Adipocyte (in vitro differentiated cells): ENCODE measurements at places on chromosomes 4 and X.
A peak's percentile ranks its signal among the peaks of the same experiment; 100 is the strongest.

- peak; percentile 40 for DNase-seq
Observed at GRCh38 chr4:65645185-65645584, 25.1 kb downstream of the EPHA5 start.

GRCh38 chr4:86741846-86742245 lies 107.3 kb downstream of the SLC10A6 start:
- no peak for DNase-seq

DNA sequence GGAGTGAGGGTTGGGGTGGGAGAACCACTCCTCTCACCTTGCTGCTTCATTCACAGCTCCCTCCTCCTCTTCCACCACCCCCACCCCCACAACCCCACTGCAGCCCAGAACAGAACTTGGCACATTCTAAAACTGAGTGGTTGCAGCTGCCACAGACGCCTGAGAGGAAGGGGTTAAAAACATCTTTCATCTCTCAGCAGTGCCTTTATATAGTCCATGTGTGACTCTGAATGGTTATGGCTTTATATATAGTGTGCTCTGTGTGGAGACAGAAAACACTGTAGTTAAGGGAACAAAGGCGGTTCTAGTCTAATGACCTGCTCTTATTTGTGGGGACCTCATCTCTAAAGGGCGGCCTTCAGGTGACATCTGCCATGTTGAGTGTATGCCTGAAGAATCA lies 144.8 kb downstream of the BCOR start:
- no peak for DNase-seq

- DNase-seq = peak; percentile 54
Observed at GRCh38 chr4:103046416-103047290, 27.1 kb upstream of the SLC9B1 start.

GRCh38 chr4:39233114-39233513 lies 50.8 kb downstream of the WDR19 start:
- no peak for DNase-seq

GRCh38 chr4:80196922-80197573 lies at the start of gene PRDM8:
Gene PRDM8 (plus strand): TSS chr4:80197503. CDS start chr4:80200081, 2,578 bp downstream.
- peak; percentile 51 for DNase-seq

- no peak for DNase-seq
Observed at GRCh38 chr4:164485136-164485535, 268.8 kb upstream of the SMIM31 start.

GRCh38 chr4:156521631-156522030 lies 450.0 kb downstream of the PDGFC start:
- DNase-seq = no peak

- no peak for DNase-seq
Observed at GRCh38 chr4:185541251-185541727, 6.0 kb upstream of the PDLIM3 start.

GRCh38 chr4:99100876-99101275 lies 12.3 kb upstream of the ADH5 start:
- peak; percentile 31 for DNase-seq

- peak; percentile 71 for DNase-seq
Observed at GRCh38 chr4:108168671-108169523, at the start of gene LEF1. Gene LEF1 (minus strand): TSS chr4:108168932. CDS start chr4:108167767, 1,165 bp downstream.

GRCh38 chr4:99817309-99817890 lies 773 bp downstream of the DAPP1 start:
- DNase-seq = no peak

GRCh38 chr4:143405075-143405730 lies 68.5 kb downstream of the GAB1 start:
- no peak for DNase-seq

DNA sequence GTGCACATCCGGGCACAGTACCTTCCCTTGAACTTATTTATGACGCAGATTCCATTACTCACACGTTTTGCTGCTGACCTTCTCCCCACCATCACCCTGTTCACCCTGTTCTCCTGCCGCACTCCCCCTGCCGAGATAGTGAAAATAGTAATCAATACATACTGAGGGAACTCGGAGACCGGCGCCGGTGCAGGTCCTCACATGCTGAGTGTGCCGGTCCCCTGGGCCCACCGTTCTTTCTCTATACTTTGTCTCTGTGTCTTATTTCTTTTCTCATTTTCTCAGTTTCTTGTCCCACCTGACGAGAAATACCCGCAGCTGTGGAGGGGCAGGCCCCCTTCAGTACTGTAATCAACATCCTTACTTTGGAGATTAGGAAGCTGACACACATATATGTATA lies 1337.1 kb upstream of the PABPC4L start:
- DNase-seq = no peak

- peak; percentile 15 for DNase-seq
Observed at GRCh38 chr4:169060391-169061091, 50.5 kb upstream of the CBR4 start.

DNA sequence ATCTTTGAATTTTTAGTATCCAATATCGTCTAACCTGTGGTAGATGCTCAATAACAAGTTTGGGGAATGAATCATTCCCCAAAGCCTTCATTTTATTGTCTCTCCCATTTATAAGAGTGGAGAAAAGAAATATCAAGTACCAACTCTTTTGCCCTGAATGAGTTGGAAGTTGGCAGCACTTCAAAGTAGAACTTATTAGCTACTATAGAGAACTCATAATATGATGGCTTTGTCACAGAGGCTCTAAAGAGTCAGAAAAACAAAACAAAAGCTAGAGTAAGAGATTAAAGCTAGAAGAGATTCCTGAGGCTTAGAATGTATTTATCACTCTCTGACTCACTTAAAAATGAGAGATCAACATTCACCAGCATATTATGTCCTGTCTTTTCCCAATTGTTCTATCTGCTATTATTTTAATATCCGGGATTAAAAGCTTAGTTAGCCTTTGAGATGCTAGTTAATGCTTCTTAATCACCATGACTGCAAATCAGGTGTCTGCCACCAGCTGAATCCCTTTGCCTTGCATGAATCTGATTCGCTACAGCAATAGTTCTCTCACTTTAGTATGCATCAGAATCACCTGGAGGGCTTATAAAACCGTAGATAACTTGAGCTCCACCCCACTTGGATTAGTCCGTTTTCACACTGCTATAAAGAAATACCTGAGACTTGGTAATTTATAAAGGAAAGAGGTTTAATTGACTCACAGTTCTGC lies 77.9 kb downstream of the PALLD start:
- DNase-seq = peak; percentile 48

- DNase-seq = no peak
Observed at GRCh38 chrX:27893211-27893610, 85.4 kb downstream of the MAGEB10 start.

GRCh38 chr4:184274286-184274951 lies 56.7 kb upstream of the ENPP6 start:
- peak; percentile 45 for DNase-seq

DNA sequence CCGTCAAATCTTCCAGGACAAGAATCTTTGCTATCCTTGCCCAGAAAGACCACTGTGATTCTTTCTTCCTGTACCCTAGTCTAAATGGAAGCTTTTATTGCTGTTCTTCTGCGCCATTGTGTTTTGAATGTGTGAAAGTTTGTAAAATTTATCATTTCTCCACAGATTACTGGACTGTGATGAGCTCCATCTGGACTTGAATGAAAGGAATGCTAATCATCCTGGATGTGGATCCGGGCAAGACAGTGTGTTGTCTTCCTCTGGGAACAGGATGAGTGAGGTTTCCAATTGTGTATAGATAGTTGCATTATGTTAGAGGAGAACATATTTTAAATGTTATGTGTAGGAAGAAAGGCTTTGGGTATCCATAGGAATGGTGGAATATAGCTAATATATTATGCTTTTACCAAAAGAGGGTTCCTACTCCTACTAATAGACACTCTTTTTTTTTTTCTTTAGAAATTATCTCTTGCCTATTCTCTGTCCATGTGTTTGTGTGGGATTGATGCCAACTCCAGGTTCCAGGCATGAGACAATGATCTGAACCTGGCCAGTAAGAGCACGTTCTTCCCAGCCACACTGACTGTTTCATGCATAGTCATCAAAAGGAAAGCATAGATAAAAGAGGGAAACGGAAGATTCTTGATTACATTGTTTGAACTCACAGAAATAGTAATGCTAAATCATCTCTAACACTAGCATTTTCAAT lies 803.6 kb upstream of the ADGRL3 start:
- no peak for DNase-seq

DNA sequence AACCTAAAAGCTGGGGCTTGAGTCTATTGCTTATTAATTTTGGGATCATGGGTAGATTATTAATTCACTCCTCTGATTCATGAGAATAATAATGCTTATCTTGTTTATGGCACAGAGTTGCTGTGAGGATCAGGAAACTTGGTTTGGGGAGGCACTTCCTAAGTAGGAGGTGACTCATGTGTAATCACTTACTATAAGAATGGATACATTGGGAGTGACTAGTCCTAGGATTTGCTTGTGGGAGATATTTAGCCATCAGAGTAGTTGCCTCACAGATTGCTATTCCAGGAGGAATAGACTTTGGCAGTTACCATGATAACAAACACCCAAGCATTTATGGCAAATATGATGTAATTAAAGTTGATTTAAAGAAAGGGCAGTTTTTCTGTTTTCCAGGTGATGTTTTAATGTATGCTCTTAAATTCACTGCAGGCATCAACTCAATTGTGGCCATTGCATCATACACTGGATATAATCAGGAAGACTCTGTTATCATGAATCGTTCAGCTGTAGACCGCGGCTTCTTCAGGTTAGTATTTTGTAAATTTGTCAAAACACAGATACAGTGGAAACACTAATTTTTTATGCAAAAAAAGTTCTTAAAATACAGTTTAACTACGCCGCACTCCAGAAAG lies 41.9 kb downstream of the POLR2B start:
- DNase-seq = peak; percentile 68

GRCh38 chr4:48027653-48028052 lies 11.1 kb downstream of the NIPAL1 start:
- no peak for DNase-seq

GRCh38 chr4:66681962-66682361 lies 863.3 kb downstream of the CENPC start:
- DNase-seq = peak; percentile 32

- DNase-seq = no peak
Observed at GRCh38 chr4:184960505-184960971, 57.8 kb upstream of the HELT start.

DNA sequence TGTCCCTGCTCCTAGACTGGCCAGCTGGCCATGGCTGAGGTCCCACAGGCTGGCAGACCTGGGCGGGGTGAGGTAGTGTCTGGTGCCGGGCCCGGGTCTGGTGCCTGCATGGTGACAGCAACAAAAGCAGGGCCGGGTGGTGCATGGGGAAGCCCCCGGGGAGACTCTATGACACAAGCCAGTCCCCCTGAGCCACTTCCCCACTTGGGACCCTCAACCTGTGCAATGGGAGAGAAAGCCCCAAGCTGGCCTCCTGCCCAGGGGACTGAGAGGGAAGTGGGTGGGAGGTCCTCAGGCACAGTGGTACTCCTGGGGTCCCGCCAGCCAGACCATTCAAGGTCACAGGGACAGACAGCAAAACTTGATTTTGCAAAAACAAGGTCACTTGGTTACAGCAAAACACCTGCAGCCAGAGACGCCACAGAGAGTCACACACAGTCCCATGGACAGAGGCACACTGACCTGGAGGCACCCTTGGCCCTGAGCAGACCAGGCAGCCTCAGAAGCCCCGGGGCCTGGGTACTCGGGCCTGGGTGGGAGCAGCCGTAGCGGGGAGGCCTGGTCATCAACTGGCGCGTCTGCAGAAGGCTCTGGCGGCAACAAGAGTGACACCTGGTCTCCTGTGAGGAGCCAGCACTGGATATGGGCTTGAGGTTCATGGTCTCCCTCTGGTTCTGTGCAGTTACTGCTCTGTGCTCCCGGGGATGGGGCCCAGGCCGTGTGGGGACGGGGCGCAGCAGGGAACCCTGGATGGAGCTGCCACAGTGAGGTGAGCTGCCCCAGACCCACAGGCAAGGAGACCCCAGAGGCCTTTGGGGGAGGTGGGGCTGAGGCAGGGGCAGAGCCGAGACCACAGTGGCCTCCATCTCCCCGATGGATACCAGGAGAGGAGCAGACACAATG lies 60.6 kb downstream of the HTRA3 start:
- DNase-seq = no peak

GRCh38 chr4:1612278-1613098 lies 71.6 kb downstream of the FAM53A start:
- no peak for DNase-seq

DNA sequence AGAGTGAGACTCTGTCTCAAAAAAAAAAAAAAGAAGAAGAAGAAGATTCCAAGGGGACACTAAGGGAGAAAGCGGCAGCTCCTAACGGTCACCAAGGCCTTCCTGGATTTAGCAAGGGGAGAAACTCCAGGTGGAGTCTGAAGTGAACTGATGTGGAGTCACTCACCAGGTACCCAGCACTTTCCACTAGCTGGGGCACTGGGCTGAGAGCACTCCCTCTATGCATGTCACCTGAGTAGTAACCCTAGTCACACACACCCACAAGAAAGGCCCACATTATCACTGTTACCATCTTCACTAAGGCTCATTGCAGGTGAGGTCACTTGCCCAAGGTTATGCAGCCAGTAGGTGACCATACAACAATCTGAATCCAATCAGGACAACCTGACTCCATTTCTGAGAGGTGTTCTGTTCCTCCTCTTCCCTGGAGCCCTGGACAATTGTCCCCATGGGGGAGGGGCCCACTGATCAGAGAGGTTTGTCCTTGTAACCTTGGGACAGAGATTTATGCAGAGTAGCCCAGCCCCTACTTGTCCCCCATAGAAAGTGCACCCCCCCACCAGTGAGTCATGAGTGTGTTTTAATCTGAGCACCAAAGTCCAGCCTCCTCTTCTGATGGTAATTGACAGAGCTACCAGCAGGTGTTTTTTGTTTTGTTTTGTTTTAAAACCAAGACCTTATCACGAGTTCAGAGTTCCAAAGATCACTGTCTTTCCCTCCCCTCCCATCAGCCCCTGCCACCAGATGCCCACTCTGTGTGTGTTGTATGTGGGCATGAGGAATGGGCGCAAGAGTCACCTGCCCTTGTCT lies 5.9 kb upstream of the SASH3 start:
- DNase-seq = no peak

GRCh38 chr4:3176367-3177229 lies 72.4 kb upstream of the MSANTD1 start:
- no peak for DNase-seq

- no peak for DNase-seq
Observed at GRCh38 chr4:111712093-111712677, 433.1 kb upstream of the FAM241A start.

DNA sequence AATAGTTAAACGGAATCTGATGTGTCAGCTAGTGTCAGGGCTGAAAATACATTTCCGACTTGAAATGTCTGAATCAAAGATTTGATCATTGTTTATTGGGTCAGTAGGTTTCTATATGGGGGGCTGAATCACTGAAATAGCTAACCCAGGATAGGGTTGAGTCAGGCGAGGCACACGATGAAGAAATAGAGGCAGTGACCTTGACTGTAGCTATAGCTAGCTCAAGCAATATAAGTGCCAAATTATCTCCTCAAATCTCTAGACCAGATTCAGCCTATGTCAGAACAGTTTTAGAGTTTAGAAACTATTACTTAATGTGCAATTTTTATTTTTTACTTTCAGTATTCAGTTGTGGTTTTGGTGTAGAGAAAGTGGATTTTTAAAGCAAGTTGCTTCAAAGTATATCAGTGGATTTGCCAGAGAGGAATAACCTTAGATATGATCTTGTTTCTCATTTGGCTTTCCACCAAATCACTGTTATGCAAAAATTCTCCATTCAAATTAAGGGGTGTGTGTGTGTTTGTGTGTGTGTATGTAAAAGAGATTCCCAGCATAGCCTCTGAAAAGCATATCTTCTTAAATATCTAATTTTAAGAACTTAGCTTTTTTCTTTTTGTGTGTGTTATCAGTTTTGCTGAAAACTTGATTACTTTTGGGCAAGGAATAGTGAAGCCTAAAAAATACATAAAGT lies 100.3 kb upstream of the RPL34 start:
- DNase-seq = no peak
